Lower lobe of right lung (tissue), 2 donors: ENCODE measurements at places on chromosomes 2 and 18. TPM values are rescaled to one million over a fixed set of nuclear protein-coding genes. Genes with fewer than 3 reads are reported as not detected.

GNAL gene
- 5.6 TPM for total RNA-seq

DPY30 gene
- 60.4 TPM for total RNA-seq

CAPN14 gene
- total RNA-seq, result 0.15 TPM

C2orf81 gene
- 10.0 TPM for total RNA-seq

CAVIN2 gene
- 182 TPM for total RNA-seq

MYCN gene
- 0.68 TPM for total RNA-seq

ERICH2 gene
- 8.5 TPM for total RNA-seq

DNA sequence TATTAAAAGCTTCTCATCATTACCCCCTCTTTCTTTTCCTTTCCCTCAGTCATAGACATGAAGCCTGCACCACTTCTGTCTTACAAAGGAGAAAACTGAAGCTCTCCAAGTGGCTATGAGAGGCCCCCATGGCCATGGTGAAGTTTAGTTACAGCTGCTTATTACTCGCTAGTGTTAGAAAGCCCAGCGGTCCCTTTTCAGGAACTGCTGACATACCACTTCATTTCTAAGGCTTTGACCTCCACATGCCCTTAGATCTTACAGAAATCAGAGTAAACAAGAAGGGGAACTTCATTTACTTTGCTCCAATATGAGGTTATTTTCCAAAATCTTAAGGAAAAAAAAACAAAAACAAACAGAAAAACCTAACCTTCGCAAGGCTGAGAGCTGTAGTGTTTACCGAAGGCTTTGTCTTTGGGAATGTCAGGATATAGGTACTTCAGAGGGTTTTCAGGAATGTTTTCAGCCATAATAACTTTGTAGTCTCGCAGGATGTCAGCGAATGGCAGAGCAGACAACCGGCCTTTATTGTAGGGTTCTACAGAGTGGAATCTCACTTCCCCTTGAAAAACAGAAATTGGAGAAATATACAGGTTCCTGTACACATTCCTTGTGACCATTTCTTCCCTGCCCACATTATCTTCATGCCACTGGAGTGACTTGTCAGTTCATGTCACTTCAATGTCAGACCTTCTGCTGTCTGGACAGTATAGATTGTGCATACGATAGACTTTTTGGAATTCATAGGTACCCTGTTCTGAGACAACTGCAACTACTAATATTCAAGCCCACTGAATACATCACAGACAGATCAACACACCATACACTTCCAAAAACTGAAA lies 18.8 kb upstream of the STAT1 start:
- peak overlapping the region; percentile 37 for H3K27ac ChIP-seq
- H3K27me3 ChIP-seq, result no peaks in the 10 kb centered on the region
- H3K4me3 ChIP-seq, result no peak overlapping the region
- no peak for DNase-seq

GRCh38 chr2:96525211-96525507 lies 11.4 kb upstream of the ARID5A start:
- H3K4me3 ChIP-seq, result no peak overlapping the region
- H3K4me1 ChIP-seq, result peaks cover 29% of the 10 kb centered on the region
- H3K27me3 ChIP-seq, result no peaks in the 10 kb centered on the region
- H3K36me3 ChIP-seq, result no peaks in the 10 kb centered on the region

DNA sequence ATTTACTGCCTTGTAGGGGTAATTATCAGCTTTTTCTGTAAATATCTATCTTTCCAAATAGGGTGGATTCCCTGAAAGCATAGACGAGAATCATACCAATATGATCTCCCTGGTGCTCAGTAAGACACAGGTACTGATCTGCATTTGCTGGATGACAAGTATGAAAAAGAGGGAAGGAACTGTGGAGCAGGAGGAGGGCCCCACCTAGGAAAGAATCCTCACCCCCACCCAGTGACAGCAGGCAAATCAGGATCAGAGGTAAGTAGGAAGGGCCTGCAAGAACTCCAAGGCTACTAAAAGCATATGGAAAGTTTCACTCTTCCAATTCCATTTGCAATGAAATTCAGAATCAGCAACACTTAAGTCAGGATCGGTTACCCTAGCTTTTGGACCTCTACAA lies 42.3 kb downstream of the METTL8 start:
- no peak overlapping the region for H3K4me3 ChIP-seq
- DNase-seq, result no peak
- H3K27ac ChIP-seq, result no peak overlapping the region

DNA sequence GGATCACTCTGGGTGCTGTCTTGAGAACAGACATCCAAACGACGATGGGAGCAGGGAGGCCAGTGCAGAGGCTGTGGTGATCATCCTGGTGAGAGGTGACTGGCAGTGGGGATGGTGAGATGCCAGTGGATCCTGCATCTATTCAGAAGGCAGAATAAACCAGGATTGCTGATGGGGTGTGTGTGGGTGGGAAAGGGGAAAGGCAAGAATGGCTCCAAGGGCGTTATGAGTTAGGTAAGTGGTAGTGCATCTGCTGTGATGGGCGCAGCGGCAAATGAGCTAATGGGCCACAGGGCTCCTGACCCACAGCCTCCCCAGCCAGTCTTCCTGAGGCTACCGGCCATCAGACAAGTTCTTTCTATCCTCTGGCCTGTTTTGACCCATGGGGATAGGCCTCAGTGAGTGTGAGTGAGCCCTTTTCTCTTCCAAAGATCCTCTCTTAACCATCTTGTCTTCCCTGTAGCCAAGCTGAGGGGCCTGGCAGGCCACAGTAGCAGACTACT lies 29.6 kb downstream of the SERTAD2 start:
- no peaks in the 10 kb centered on the region for H3K27me3 ChIP-seq
- H3K27ac ChIP-seq, result no peak overlapping the region
- H3K4me3 ChIP-seq, result no peak overlapping the region
- no peak for DNase-seq
- H3K36me3 ChIP-seq, result no peaks in the 10 kb centered on the region

DNA sequence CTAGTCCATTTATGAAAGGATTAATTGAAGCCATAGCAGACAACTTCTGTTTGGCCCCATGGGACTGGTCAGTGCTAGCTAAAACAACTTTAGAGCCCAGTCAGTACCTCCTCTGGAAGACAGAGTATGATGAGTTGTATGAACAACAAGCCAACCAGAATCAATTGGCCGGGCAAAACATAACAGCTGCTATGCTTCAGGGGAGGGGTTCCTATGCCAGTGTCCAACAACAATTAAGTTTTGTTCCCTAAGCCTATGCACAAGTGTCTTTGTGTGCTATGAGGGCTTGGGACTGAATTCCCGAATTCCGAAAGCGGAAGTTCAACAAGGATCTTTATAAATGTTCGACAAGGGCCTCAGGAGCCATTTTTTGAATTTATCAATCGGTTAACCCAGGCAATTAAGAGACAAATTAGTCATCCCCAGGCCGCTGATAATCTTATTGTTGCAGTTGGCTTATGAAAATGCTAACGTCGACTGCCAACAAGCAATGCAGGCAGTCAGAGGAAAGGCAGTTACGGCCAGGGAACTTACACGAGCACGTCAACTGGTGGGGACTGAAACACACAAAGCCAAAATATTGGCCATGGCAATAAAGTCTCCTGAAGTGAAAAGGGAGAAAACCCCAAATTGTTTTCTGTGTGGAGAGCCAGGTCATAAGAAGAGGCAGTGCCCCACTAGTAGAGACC lies 57.9 kb downstream of the ZNF638 start:
- no peaks in the 10 kb centered on the region for H3K27me3 ChIP-seq
- no peaks in the 10 kb centered on the region for H3K4me1 ChIP-seq
- DNase-seq, result no peak
- peaks cover 75% of the 10 kb centered on the region for H3K36me3 ChIP-seq
- H3K27ac ChIP-seq, result no peak overlapping the region

DNA sequence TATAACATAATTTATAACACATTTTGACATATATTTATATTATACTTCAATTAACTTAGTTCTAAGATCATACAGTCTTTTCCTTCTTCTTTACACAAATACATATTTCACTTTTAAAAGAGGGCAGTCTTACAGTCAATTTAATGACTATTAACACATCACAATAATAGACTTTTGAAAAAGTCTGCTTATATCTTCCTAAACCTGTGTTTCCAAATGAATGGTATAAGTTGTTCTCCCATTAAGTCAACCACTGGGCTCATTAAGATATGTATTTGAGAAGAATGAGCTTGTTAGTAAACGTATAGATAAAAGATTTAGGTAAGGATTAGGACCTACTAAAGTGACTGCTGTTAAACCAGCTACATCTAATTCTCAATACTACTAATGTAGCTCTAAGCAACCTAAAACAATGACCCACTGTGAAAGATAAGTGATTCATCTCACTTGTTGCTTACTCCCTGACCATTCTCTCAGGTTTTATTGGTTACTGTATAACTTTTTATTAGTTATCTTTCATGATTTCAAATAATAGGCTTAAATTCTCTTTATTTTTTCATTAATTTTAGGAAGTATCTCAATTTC lies 27.0 kb downstream of the SLC40A1 start:
- peak overlapping the region; percentile 37 for H3K27ac ChIP-seq
- no peaks in the 10 kb centered on the region for H3K36me3 ChIP-seq
- H3K27me3 ChIP-seq, result no peaks in the 10 kb centered on the region

GRCh38 chr2:207459990-207460757 lies 69.6 kb upstream of the CREB1 start:
- no peaks in the 10 kb centered on the region for H3K4me1 ChIP-seq
- H3K27ac ChIP-seq, result no peak overlapping the region
- no peaks in the 10 kb centered on the region for H3K36me3 ChIP-seq
- no peaks in the 10 kb centered on the region for H3K27me3 ChIP-seq
- no peak for DNase-seq

DNA sequence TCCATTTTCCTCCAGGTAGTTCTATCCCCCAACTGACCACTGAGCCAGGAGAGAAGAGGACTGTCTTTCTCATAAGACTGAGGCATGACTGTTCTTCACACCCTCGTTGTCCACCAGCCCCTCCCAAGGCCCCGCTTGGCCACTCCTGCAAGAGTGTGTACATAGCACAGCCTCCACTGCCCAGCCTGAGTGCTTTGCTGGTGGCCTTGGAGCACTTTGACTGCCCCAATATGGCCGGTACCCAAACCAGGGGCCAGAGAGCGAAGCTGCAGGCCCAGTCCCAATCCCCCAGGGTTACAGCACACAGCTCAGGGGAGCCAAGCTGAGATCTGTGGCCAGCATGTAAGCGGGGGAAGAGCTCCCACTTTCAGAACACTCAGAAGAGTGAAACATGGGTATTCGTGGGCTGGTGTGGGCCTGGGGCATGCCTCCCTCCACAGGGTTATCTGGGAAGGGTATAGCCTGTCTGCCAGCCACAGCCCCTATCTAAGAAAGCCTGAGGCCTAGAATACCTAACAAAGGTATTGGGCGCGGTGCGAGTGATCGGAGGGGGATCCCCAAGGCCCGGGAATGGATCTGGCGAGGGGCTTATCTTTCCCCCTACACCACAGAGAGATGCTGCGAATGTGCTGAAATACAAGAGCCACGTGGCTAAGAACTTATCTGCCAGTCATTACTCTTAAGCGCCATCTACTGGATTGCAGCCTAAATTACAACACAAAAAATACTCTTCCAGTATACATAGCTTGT lies 163.8 kb downstream of the WDPCP start:
- no peaks in the 10 kb centered on the region for H3K4me1 ChIP-seq
- no peak overlapping the region for H3K27ac ChIP-seq
- no peaks in the 10 kb centered on the region for H3K27me3 ChIP-seq
- no peak overlapping the region for H3K4me3 ChIP-seq

- H3K27ac ChIP-seq, result no peak overlapping the region
- H3K4me3 ChIP-seq, result no peak overlapping the region
- H3K27me3 ChIP-seq, result no peaks in the 10 kb centered on the region
- no peak for DNase-seq
- no peaks in the 10 kb centered on the region for H3K36me3 ChIP-seq
These were observed 176.8 kb downstream of the INO80D start for GRCh38 chr2:205909184-205909572.

GRCh38 chr2:176152350-176153181 lies 1.2 kb downstream of the HOXD4 start:
- H3K36me3 ChIP-seq, result no peaks in the 10 kb centered on the region
- H3K4me3 ChIP-seq, result no peak overlapping the region
- H3K27ac ChIP-seq, result no peak overlapping the region
- no peak for DNase-seq

DNA sequence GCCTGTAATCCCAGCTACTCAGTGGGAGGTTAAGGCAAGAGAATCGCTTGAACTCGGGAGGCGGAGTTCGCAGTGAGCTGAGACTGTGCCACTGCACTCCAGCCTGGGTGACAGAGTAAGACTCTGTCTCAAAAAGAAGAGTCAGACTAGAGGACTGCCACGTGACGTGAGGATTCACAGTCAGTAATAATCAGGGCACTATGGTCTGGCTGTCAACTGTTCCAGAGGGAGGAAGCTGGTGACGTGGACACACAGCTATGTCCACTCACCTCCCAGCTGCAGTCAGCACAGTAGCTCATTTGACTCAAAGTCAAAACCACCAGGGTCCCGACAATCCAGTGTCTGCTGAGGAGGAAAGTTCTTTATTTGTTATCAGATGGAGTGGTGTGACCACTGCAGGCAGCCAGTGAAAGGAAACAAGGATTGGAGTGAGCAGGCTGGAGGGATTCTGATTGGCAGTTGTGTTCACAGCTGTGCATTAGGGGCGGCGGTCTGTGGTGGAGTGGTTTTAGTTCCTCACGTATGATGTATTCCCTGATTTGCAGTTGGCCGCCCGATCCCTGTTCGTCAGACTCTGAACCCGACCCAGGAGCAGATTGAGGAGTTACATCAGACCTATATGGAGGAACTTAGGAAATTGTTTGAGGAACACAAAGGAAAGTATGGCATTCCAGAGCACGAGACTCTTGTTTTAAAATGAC lies 37.9 kb downstream of the MOGAT1 start:
- H3K27me3 ChIP-seq, result no peaks in the 10 kb centered on the region

GRCh38 chr2:127064642-127065250 lies 42.2 kb downstream of the BIN1 start:
- peaks cover 11% of the 10 kb centered on the region for H3K36me3 ChIP-seq
- peak; percentile 86 for DNase-seq
- H3K27ac ChIP-seq, result peak overlapping the region; percentile 71
- no peak overlapping the region for H3K4me3 ChIP-seq
- no peaks in the 10 kb centered on the region for H3K27me3 ChIP-seq
- peaks cover 43% of the 10 kb centered on the region for H3K4me1 ChIP-seq

DNA sequence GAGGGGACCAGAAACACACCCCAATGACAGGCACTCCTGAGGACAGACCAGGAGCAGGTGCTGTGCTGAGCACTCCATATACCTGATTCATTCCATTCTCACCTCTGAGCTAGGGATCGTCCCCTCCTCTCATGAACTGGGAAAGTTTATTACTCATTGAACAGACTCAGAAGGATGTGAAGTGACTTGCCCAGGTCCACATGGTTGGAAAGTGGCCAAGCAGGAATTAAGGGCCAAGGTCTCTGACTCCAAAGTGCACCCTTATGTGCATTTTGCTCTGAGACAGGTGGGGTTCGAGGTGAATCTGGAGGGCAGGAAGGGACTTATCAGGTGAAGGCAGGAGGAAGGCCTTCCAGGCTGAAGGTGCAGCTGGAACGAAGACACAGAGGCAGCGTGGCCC lies 25.1 kb upstream of the PLB1 start:
- no peaks in the 10 kb centered on the region for H3K27me3 ChIP-seq
- H3K4me3 ChIP-seq, result no peak overlapping the region
- H3K4me1 ChIP-seq, result no peaks in the 10 kb centered on the region
- no peak for DNase-seq
- H3K36me3 ChIP-seq, result no peaks in the 10 kb centered on the region
